ENCODE measurements at places on chromosomes 3 and 15.

GRCh38 chr15:74608786-74609185 lies 6.8 kb upstream of the CLK3 start:
- DNase-seq: no peak

DNA sequence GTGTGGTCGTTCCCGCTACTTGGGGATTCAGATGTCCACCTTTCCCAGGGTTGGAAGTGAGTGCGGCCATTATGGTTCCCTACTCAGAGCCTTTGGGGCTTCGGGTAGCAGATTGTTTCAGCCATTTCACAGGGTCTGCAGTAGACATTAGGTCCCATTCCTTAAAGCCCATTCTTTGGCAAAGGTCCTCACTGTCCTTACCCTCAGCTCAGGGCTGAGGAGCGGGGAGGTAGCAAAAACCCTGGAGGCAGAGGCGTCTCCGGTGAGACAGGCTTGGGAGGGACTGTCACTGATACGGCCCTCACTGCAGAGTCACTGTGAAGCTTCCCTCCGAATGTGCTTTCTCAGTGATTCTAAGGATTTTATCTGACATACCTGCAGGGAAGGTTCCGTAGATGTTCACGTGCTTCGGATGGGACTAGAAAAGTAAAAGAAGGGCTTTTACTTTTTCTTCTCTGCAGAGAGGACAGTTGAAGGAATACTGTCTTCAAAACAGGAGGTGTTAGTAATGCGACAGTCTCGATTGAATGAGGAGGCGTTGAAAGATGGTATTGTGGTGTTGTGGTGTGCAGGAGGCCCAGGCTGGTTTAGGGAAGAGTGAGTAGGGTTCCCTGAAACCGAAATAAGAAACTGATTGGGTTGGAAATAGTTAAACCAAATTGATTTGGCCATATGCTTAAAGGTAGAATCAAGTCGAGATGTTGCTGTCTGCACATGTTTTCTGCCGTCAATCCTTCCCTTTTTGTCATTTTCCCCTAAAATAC lies 630 bp downstream of the ATP6V1A start:
- no peak for DNase-seq

DNA sequence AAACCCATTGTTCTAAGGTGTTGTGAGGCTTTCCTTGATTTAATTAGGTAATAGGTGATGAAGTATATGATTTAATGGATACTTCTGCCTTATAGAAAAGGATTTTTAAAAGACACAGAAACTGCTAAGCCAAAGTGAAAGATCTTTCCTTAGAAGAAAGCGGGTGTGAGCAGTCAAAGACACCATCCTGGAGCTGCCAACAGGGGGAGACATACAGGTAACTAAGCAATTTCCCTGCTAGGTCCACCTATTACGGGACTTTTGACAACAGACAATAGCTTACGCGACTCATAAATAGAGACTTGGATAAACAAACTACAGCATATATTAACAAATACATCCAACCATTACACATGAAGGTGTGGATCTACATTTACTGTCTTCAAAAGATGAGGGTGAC lies 669.5 kb downstream of the SQOR start:
- DNase-seq: no peak

DNA sequence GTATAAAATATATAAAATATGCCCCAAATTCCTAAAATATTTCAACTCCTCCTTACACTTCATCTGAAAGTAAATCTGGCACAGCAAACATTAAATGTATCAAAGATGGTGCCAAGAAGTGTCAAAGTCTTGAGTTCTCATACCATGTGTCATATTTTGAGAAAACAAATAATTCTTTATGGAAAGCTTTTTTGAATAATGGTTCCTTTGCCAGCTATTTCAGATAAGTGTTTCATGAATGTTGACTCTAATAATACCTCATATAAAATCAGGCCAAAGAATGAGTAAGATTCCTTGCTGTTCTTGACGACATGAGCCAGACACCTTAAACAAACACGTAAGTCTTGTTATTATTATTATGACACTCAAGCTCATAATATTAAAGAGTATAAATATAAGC lies 30.3 kb upstream of the ZNF385D start:
- DNase-seq: no peak

DNA sequence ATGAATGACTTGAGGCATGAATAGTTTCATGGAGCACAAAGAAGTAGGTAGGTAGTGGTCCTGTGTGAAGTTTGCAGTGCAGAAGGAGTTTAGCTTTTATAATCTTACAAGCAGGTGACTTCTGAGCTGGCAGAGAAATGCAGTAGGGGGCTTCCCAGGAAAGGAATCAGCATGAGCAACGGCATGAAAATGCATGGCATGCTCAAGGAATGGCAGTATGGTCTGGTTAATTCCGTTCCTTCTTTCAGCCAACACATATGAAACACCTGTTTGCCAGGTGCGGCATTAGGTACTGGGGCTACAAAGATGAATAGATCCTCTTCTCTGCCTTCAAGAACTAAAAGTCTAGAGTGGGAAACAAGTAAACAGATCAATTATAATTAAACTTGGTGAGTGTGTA lies 138.0 kb upstream of the BHLHE40 start:
- DNase-seq: no peak

DNA sequence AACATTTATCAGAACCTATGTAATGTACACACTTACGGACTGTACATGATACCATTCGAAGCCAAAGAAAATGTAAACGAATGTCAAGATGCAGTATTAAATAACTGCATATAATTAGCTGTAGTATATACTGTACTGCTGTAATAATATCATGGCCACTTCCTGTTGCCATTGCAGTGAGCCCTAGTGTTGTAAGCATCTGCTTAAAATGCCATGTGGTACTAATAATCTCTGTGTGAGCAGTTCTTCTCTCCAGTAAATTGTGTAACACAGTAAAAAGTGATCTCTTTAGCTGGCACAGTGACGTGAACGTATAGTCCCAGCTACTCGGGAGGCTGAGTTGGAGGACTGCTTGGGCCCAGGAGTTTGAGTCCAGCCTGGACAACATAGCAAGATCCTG lies 8.6 kb downstream of the SPG11 start:
- no peak for DNase-seq

DNA sequence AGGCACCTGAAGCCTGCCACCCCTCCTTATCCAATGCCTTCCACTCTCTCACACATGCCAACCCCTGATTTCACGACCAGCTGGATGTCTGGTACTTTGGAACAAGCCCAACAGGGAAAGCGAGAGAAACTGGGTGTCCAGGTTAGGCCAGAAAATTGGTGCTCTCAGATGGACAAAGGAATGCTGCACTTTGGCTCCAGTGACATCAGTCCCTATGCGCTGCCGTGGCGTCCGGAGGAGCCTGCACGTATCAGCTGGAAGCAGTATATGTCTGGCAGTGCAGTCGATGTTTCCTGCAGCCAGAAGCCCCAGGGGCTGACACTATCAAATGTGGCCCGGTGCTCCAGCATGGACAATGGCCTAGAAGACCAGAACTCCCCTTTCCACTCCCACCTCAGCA lies 45.2 kb downstream of the CDAN1 start:
- no peak for DNase-seq

GRCh38 chr3:182668974-182669373 lies 124.3 kb upstream of the ATP11B start:
- DNase-seq: no peak

All from ovary (tissue), 10 donors.